ENCODE measurements at places on chromosomes 1 and 21.

- peak; percentile 81 for DNase-seq
Measured at GRCh38 chr21:33894736-33895288, 20.8 kb downstream of the ATP5PO start.

- DNase-seq, result peak; percentile 53
Measured at GRCh38 chr1:168084396-168085231, 52.1 kb downstream of the GPR161 start.

GRCh38 chr1:6868660-6869380 lies 83.6 kb downstream of the CAMTA1 start:
- peak; percentile 42 for DNase-seq

- no peak for DNase-seq
Measured at GRCh38 chr1:10212476-10212875, 2.1 kb downstream of the KIF1B start.

GRCh38 chr21:35350965-35351364 lies 301.9 kb upstream of the RUNX1 start:
- peak; percentile 61 for DNase-seq

- no peak for DNase-seq
Measured at GRCh38 chr21:30962013-30962412, 76.3 kb downstream of the KRTAP19-8 start.
